ENCODE measurements at places on chromosomes 16 and 17.

GRCh38 chr16:14553447-14553846, 76.6 kb downstream of the PARN start:
- no peak for DNase-seq

DNA sequence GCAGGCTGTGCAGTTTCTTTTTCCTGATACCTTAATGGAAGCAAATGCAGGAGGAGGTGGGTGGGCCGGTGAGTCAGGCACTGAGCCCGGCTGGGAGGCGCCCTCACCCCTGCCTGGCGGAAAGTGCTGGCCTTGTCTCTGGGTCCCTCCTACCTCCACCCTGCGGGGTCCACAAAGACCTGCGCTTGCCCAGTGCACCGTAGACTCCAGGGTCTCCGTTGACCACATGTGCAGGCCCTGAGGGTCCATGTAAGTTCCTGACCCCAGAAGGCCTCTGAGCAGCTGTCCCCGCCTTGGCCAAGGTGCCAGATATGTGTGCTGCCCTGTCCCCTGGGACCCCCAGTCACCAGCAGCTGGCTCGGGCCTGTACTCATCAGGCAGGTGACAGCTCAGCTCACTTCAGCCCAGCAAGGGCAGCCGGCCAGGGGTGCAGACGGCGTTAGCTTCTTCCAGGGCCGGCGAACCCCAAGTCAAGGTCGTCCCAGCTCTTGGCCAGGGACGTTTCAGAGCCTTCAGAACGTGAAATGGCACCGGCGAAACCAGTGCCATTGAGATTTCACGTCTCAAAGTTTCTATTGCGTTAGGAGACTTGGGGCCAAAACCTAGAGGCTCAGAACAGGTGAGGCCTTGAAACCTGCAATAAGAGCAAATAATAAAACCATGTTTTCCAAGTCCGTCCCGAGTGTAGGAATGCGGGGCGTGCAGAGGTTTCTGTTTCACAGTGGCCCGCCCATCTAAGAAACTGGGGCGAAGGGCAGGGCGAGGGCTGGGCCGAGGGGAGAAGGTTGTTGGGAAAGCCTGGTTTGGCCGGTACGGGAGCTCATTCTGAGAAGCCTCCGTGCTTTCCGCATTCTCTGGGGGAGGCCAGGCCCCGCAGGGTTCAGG, 12.1 kb downstream of the METRNL start:
- no peak for DNase-seq

DNA sequence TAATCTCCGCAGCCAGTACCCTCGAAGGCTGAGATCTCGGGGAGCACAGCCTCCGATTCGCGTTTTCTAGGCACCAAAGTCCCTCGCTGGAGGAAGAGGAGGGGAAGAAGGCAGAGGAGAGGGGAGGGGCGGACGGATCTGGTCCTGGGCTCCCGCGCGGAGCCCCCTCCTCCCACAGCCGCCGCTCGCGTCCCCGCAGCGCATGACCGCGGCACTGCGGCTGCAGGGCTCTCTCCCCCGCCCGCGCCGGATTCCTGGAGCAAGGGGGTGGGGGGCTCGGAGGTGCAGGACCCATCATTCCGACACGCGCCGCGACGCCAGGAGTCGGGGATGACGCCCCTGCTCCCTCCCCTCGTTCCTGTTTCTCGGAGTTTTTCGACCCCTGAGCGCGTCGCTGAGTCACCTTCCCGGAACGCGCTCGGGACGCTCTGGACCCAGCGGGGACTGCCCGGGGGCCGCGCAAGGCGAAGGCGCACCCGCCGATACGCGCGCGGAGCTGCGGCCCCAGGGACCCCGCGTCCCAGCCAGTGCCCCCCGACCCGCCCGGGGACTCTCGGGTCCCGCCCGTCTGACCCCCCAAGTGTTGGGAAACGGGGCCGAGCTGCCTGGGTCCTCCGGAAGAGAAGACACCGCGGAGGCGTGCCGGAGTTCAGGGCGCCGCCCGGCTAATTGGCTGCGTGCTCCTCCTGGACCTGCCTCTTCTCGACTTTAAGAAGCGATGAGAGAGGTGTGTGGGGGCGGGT, 1.4 kb upstream of the SPHK1 start:
- DNase-seq: no peak

DNA sequence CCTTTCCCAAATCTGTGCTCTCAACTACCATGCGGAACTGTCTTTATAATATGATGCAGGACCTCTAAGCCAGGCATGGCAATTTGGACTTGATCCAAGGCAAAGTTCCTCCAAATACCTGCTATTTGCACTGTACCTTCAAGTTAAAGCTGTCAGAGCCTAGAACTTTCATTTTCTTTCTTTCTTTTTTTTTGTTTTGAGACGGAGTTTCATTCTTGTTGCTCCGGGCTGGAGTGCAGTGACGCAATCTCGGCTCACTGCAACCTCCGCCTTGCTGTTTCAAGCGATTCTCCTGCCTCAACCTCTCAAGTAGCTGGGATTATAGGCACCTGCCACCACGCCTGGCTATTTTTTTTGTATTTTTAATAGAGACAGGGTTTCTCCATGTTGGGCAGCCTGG, 51.7 kb downstream of the ARHGAP27 start:
- no peak for DNase-seq

- no peak for DNase-seq
These were observed 3.3 kb downstream of the ERBB2 start for GRCh38 chr17:39702901-39703893.

GRCh38 chr17:71084219-71084618, 914.9 kb downstream of the KCNJ2 start:
- DNase-seq: no peak

- no peak for DNase-seq
These were observed 2.3 kb upstream of the CCL3 start for GRCh38 chr17:36092230-36092629.

DNA sequence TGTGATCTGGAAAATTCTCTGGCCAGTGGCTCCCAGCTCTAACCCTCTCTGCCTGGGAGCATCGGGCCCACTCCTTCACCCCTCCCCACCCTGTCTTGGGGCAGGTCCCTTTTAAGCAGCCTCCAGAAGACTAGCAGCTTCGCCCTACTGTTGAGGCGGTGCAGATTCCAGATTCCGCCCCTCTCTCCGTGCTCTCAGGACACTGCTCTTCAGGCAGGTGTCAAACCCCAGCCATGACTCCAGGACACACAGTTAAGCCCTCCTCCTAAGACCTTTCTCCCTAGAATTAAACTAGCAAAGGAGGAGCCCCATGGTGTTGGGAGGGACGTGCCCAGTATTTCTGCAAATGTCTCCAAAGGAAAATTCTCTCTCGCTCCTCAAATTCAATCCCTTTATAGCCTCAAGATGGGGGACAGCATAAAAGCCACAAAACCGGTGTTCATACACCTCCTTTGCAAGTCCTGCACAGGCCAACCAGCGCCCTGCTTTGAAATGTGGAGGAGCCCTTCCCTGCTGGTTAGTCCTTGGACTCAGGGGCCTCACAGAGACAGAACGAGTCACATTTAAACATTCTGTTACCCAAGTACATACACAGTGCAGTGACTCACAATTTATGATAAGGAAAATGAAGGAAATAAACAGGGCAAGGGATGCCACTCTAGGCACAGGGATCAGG, 7.2 kb downstream of the LPO start:
- no peak for DNase-seq

DNA sequence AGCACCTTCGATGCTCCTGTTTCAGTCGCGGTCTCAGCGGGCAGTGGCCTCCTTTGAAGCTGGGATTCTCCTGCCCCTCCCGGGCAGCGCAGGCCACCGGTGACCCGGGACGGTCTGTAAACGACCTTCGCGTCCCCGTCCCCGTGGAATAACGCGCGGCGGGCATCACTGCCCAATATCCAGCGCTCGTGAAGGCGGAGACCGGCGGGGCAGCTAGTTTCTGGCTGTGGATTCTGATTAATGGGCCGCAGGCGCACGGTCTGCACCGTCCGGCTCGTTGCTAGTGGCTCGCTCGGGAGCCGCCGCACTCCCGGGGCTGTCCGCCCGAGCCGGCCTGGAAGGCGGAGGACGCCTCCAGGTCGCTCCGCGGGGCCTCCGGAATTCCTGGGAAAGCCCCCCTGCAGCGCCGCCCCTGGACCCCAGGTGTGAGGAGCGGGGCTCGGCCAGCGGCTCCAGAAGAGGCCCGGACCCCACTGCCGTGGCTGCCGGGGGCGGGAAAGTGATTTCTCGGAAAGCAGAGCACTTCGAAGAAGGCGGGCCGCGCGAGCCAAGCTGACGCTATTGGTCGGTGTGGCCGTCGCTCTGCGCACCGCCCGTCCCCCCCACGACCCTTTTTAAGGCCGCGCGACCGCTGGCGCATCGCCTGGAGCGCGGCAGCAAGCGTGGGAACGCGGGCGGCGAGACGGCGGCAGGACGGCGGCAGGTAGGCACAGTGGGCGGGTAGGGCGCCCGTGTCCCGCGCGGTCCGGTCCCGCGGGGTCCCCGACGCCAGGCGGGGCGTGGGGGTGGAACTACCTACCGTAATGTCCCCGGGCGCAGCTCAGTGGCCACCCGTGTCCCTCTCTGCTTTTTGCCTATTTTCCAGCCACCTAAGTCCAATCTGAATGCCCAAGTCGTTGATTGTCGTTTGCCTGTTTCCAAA, at the start of gene IRF8:
Gene IRF8 (plus strand): TSS at position 642 of the 922 bp plus-strand sequence. CDS start 3,854 bp downstream, outside the sequence.
- DNase-seq: no peak

DNA sequence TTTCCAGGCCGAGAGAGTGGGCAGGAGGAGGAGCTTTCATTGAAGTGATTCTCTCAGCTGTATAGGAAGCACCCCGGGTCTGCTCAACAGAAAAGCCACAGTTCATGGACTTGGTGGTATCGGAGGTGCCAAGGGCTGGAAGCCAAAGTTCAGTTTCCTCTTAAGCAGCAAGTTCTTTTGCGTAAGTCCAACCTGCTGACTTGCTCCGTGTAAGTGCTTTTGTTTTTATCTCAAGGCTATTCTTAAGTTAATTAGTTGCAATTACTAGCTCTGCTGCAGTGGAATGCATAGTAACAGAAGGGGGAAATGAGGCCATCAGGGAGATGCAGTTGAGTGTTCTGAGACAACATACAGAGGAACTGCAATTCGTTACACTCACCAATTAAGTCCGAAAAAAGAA, 44.6 kb downstream of the SMIM36 start:
- DNase-seq: no peak

DNA sequence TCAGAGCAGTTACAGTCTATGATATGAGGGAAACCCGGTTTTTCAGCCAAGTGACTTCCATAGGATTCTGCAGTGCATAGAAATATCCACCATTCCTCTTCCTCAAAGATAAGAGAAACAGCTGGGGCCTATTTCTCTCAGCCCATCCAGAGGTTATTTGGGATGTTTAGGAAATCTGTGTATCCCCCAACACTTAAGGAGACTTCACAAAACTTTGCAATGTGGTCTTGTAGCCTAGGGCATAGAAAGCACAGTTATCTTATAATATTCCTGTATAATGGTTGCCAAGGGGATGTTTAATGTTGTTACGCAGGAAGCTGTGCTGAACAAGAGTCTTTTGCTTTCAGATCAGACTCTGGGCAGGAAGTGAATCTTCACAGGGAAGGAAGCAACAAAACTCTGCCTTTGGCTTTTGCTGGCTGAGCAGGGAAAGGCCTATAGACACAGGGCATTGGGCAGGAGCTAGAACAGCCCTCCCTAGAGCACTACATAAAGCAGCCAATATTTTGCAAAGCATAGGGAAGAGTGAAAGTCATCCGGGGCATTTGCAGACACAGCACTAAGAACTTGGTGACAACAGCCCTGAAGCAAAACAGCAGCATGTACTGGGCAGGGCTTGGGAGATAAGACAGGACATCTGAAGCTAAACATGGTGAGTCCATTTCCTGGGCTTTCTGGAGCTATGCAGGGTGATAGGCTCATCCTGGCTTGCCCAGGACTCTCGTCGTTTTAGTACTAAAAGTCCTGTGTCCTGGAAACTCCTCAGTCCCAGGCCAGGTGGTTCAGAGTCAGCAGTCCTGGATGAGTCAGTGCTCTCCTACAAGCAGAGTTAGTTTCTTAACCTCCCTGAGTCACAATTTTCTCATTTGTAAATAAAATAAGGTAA, 18.7 kb upstream of the BEAN1 start:
- no peak for DNase-seq

DNA sequence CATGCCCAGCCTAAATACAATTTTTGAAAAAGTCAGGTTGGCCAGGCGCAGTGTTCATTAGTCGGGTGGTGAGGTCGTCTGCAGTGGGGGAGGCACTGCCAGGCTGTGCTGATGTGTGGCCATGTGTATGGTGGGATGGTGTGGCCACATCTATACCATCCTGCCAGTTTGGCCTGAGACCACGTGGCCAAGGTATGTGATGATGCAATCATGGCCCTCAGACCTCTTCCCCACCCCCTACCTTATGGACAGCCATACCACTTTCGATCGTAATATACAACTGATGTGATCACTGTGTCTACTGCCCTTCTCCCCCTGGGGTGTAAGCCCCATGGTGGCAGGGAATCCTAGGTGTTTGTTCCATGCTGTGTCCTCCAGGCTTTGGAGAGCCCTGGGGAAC, 23.7 kb downstream of the SBK1 start:
- DNase-seq: no peak

DNA sequence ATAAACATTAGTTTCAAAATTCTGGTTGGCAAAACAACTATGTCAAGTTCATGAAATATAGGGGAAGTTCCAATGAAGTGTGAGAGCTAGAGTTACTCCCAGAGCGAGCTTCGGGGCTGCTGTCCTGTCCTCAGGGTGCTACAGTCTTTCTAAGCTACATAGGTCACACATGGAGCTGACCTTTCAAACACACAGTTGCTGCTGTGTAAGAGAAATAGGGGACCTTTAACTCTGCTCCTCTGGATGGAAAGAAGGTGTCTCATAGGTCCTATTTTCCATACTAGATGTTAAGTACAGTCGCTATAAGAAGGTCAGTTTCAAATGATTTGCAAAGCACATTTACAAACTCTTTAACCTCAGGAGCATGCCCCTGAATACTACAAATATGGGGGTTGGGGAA, 6.3 kb upstream of the AHSP start:
- DNase-seq: no peak

- no peak for DNase-seq
These were observed 60.5 kb downstream of the NF1 start for GRCh38 chr17:31155208-31155810.

GRCh38 chr16:30456302-30456701, 10.6 kb upstream of the SEPHS2 start:
- DNase-seq: no peak

DNA sequence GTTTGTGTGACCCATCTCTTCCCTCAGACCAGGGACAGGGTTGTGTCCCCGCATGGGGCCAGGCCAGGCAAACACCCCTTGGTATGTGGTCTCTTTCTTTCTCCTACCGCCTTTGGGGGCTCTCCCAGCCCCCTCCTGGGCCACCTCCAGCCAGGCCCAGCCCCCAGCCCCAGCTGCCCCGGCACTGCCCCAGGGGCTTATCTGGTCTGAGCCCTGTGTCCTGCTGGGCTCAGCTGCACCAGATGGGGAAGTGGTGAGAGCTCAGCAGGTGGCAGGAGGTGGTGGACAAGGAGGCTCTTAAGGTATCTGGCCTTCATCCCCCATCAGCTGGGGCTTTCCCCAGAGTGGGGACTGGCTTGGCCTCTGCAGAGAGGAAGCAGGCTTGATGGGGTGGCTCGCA, 8.7 kb downstream of the ADAM11 start:
- no peak for DNase-seq

- no peak for DNase-seq
These were observed 22.1 kb downstream of the PMFBP1 start for GRCh38 chr16:72149676-72150464.
